Common myeloid progenitor, CD34-positive (primary cell): ENCODE measurements at places on chromosomes 2 and 18.

- no peak for DNase-seq
Measured at GRCh38 chr2:53559302-53559966, 208.2 kb upstream of the CHAC2 start.

DNA sequence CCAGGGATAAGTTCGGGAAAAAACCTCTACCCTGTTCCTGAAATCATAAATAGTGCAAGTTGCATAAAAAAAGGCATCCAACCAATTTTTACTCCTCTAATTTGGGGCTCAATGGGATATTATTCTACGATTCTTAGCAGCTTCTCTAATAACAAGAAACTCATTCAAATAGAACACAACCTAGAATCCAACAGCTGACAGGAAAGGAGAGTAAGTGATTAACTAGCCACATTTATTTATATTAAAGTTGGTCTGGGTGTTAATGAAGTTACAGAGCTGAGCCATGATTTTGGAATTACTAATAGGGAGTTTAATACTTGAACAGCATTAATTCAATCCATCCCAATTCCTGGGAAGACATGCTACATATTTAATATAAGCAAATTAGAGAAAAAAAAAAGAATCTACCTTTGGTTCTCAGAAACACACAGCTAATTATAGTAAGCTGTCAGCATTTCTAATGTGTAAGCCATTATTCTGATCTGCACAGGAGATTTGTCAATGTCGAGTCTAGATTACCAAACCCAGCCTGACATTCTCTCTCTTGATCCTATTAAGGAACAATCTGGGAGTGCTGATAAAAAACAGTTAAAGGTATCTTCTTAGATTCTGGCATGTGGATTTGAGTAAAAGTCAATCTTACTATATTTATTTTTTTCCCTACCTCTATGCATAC, 267.7 kb downstream of the NBAS start:
- DNase-seq = no peak

DNA sequence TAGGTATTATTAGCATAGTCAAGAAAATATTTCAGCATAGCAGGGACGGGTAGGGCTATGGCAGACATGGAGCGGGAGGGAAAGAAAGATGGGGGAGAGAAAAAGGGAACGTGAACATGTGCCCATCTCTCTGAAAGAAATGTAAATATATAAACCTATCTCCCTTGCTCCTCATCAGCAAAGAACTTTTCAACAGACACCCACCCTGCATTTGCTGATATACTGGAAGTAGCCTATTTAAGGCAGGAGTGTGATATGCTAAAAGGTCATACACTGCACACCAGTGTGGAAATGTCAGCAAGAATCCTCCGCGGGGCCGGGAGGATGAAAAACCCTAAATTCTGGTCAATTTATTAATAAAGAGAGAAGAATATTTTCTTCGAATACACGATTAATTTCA, 1.7 kb downstream of the MBOAT2 start:
- DNase-seq = no peak

GRCh38 chr2:230077851-230078547, 9.3 kb upstream of the SLC16A14 start:
- DNase-seq = no peak

- DNase-seq = no peak
Measured at GRCh38 chr2:141570474-141571131, 560.2 kb downstream of the LRP1B start.

DNA sequence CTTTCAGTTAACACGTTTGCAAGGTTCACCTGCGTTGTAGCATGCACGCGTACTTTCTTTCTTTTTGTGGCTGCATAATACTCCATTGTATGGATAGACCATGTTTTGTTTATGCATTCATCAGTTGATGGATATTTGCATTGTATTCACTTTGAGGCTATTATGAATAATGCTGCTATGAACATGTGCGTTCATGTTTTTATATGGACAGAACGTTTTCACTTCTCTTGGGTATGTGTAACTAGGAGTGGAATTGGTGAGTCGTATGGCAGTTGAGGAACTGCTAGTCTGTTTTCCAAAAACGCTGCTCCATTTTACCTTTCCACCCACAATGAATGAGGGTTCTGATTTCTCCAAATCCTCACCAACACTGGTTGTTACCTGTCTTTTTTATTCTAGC, 244.3 kb downstream of the GLI2 start:
- DNase-seq = no peak

GRCh38 chr18:55310044-55310676, 277.8 kb downstream of the TCF4 start:
- DNase-seq = no peak

GRCh38 chr2:54420524-54421172, 35.5 kb upstream of the SPTBN1 start:
- no peak for DNase-seq

DNA sequence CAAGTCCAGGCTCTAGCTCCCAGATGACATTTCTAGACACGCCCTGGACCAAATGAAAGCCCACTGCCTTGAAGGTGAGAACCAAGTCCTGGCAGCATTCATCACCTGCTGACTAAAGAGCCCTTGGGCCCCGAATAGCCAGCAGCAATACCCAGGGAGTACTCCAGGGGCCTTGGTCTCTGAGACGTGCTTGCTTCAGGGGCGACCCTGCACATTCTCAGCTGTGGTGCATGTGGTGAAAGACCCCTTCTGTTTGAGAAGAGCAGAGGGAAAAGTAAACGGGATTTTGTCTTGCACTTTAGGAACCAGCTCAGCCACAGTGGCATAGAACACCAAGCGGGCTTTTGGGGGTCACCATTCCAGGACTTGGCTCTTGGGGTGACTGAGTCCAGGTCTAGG, 260.5 kb upstream of the MYT1L start:
- no peak for DNase-seq

- DNase-seq = no peak
Measured at GRCh38 chr2:95346231-95346737, 49.1 kb downstream of the KCNIP3 start.

GRCh38 chr2:128549646-128550260, 231.1 kb upstream of the HS6ST1 start:
- no peak for DNase-seq

- no peak for DNase-seq
Measured at GRCh38 chr2:224453892-224454291, 52.0 kb upstream of the FAM124B start.

DNA sequence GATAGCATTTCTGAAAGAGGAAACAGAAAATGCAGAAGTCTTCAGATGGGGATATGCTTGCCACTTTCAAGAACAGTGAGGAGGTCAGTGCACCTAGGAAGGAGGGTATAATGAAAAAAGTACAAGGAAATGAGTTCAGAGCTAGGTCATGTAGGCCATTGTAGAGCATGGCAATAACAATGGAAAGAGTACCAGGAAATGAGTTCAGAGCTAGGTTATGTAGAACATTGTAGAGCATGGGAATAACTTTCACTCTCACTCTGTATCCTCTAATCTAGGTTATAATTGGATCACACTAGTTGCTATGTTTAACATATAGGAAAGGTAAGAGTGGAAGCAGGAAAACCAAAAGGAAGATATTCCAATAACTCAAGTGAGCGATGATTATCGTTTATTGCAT, 12.3 kb downstream of the SCG2 start:
- no peak for DNase-seq

- DNase-seq = no peak
Measured at GRCh38 chr2:235641956-235642355, 148.1 kb downstream of the AGAP1 start.

- DNase-seq = no peak
Measured at GRCh38 chr2:140502951-140503630, 1627.7 kb downstream of the LRP1B start.

DNA sequence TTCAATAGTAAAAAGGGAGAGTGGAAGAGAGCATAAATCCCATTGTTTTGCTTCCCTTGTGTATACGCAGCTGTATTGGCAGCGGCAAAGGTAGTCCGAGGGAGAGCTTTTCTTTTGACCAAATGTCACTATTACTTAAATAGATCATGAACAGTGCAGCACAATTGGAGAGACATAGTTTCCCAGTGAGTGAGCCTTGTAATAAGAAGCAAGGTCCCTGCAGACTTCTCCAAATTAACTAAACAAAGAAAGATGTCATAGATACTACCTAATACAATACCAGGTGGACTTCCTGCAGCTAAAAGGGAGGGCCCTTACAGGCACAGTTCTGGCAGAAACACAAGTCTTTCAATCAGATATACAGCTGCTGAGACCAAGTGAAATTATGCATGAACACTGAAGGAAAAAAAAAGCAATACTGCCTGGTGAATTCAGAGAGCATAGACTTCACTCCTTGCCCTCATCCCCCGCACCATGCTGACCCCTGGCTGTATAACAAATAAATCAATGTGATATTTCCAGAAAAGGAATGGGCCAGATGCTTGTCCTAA, 404.7 kb upstream of the CDH2 start:
- DNase-seq = no peak

DNA sequence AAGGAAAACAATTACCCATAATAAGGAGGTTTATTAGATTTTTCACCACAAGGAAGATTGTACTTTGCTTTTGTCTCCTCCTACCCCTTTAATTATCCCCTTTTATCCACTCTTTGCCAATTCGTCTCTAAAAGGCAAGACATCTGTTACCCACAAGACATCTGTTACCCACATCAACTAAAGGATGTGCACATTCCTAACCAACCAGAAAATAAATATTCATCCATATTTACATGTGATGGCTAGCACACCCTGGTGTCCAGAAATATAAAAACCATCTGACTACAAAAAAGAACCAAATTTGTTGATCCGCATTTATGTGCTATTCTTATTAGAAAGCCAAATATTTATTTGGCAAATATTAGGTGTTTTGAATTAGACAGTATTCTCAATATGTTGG, 35.7 kb downstream of the ACVR1C start:
- peak; percentile 18 for DNase-seq

GRCh38 chr2:120442923-120443571, 97.1 kb downstream of the INHBB start:
- peak; percentile 13 for DNase-seq

DNA sequence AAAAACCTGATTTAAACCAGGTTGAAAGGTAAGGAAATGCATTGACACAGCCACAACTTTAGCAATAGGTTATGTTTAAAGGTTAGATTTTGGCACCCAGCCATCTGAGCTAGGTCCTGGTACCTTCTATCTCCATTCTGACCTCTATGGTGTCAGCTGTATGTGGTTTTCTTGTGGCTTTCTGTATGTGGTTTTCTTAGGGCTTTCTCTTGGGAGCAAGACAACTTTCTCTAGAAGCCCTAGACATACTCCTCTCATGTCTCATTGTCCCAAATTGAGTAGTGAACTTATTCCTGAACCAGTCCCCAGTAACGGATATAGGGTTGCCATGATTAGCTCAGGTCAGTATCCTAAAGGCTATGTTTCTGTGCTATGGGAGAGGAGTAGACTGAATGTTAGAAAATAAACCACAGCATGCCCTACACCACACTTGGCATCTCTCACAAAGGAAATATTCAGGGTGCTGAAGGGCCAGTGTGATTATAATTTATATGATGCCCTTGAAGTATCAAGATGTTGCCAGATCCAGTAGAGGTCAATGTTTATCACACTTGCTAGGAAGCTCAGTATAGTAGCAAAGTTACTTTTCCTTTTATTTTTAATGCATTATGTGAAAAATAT, 176.1 kb downstream of the CAPN13 start:
- DNase-seq = peak; percentile 52

DNA sequence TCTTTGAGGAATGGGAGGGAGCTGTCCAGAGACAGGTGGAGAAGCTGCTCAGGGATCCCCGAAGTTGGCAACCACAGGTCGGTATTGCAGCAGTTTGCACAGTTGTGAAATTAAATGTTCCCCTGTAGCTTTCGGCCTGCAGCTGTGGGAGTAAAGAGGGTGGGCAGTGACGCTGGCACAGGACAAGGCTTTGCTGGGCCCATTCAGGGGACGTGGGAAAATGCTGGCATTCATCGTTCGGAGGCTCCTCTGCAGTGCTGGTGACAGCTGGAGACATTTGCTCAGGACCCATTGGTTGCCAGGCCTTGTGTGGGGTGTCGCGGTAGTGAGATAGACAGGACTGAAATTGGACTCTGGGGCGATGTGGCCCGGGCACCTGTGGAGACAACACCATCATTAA, 173.7 kb downstream of the MYCN start:
- no peak for DNase-seq

DNA sequence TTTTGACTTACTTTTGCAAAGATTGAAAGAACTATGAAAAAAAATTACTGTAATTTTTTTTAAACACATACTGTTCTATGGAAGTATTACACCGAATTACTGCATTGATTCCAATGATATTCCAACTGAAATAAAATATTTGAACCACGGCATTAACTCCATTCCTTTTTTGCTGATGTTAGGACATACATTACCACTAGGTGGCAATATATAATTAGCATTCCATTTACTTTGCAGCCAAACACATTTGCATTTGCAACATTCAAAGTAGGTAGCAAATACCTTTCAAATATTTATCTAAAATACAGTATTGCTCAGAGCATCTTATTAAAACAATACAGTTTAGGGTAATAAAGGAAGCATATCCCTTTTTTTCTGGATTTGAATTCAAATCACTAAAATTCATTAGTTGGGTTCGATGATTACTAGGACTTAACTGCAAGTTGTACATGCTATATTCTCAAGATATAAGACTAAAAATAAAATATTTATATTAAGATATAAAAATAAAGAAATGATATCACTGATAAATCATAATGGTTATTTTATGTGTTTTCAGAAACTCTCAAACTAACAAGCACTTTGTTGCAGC, 31.3 kb downstream of the LANCL1 start:
- peak; percentile 41 for DNase-seq

DNA sequence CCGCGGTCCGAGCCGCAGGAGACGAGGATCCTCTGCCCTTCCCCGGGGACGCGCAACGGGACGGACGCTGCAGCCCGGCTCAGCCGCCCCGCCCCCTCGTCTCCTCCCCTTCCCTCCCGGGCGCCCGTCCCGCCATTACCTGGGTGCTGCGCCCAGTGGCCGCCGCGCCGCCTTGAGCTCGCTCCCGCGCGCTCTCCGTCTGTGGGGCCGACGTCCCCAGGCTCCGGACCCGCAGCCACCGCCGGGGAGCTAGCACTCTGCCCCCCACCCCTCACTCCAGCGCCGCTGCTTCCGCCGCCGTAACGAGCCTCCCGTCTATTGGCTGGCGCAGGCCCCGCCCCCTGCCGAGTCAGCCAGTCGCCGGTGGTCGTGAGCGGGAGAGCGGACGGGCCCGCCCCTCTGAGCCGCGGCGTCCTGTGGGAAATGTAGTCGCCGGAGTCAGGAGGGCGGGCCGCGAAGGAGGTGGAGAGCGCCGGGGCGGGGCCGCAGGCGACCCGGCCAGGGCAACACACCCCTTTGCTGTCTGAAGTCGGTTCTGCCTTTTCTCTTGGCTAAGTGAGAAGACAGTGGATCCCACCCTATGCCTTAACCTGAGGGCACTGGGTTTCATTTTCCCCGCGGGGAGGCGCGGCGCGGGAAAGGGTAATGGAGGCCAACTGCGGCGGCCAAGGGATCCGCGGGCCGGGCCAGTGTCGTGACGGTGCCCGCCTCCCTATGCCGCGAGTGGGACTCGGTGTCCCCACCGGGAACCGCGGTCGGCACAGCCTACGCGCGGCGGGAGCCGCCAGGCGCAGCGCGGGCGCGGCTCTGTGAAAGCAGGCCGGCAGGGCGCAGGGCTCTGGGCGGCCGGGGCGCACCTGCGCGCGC, at the start of gene SAP130:
SAP130 (minus strand) TSS at position 259 of the 867 bp plus-strand sequence. CDS start 1,767 bp downstream, outside the sequence.
- peak; percentile 98 for DNase-seq
